CD8-positive, alpha-beta memory T cell (primary cell): ENCODE measurements at places on chromosomes 4 and X.
A peak's percentile ranks its signal among the peaks of the same experiment; 100 is the strongest.

- no peaks in the 10 kb centered on the region for H3K36me3 ChIP-seq
- H3K4me1 ChIP-seq = peaks cover 8% of the 10 kb centered on the region
- DNase-seq = no peak
- no peak overlapping the region for H3K4me3 ChIP-seq
- H3K27ac ChIP-seq = no peak overlapping the region
Observed at GRCh38 chrX:329291-329910, 10.8 kb upstream of the GTPBP6 start.

- no peak for DNase-seq
- no peaks in the 10 kb centered on the region for H3K36me3 ChIP-seq
- no peak overlapping the region for H3K4me3 ChIP-seq
- no peak overlapping the region for H3K27ac ChIP-seq
Observed at GRCh38 chr4:112143781-112144180, 1.5 kb upstream of the FAM241A start.

- H3K4me1 ChIP-seq = no peaks in the 10 kb centered on the region
- H3K27ac ChIP-seq = no peak overlapping the region
- DNase-seq = no peak
- H3K27me3 ChIP-seq = no peaks in the 10 kb centered on the region
Observed at GRCh38 chr4:127606823-127607222, 25.9 kb upstream of the INTU start.

- H3K4me1 ChIP-seq = no peaks in the 10 kb centered on the region
- no peak for DNase-seq
- no peaks in the 10 kb centered on the region for H3K27me3 ChIP-seq
- H3K27ac ChIP-seq = no peak overlapping the region
Observed at GRCh38 chrX:37420756-37421155, 71.6 kb downstream of the PRRG1 start.

- no peaks in the 10 kb centered on the region for H3K27me3 ChIP-seq
- no peak for DNase-seq
- no peaks in the 10 kb centered on the region for H3K36me3 ChIP-seq
- no peak overlapping the region for H3K27ac ChIP-seq
- no peaks in the 10 kb centered on the region for H3K4me1 ChIP-seq
- H3K4me3 ChIP-seq = no peak overlapping the region
Observed at GRCh38 chr4:138951764-138952163, 63.8 kb upstream of the NOCT start.

DNA sequence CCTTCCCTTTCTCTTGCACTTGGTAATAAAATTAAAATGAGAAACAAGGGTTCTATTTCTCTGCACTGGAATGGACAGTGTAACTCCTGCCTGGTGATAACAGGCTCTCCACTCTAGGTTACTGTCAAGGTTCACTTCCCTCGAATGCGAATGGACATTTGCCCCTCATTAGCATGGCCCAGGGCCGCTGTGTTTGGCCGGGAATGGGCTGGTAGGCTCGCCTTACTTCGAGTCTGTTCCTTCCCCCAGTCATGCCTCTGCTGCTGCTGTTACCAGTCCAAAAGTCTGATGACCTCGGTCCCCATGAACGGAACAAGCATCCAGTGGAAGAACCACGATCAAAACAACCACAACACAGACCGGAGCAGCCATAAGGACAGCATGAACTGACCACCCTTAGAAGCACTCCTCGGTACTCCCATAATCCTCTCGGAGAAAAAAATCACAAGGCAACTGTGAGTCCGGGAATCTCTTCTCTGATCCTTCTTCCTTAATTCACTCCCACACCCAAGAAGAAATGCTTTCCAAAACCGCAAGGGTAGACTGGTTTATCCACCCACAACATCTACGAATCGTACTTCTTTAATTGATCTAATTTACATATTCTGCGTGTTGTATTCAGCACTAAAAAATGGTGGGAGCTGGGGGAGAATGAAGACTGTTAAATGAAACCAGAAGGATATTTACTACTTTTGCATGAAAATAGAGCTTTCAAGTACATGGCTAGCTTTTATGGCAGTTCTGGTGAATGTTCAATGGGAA is 61.5 kb downstream of the EDNRA start:
- DNase-seq = no peak
- H3K4me1 ChIP-seq = no peaks in the 10 kb centered on the region
- no peak overlapping the region for H3K4me3 ChIP-seq
- no peaks in the 10 kb centered on the region for H3K36me3 ChIP-seq

GRCh38 chr4:128288689-128289106 is 1.1 kb upstream of the PGRMC2 start:
- H3K27me3 ChIP-seq = no peaks in the 10 kb centered on the region
- H3K36me3 ChIP-seq = no peaks in the 10 kb centered on the region
- peaks cover 24% of the 10 kb centered on the region for H3K4me1 ChIP-seq

- H3K27ac ChIP-seq = no peak overlapping the region
- no peak for DNase-seq
- H3K36me3 ChIP-seq = no peaks in the 10 kb centered on the region
- peaks cover under 1% of the 10 kb centered on the region for H3K27me3 ChIP-seq
Observed at GRCh38 chr4:75844151-75844662, 58.0 kb downstream of the PPEF2 start.

DNA sequence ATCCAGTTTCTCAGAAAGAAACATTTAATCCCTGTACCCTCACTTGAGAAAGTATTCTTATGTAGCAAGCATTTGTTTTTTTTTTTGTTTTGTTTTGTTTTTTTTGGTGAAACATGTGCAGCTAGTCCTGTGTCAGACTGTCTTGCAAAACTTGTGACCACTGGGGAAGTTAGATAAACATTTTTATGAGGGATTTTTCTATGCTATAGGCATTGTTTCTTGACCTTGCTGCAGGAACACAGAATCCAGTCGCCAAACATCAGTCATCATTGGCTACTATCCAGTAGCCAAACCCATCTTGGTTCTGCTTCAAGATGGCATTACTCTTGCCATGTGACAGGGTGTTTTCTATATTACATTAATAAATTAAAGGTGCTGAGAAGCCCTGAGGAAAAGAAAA is 7.7 kb upstream of the MAPK10 start:
- no peaks in the 10 kb centered on the region for H3K4me1 ChIP-seq
- no peaks in the 10 kb centered on the region for H3K27me3 ChIP-seq
- DNase-seq = no peak
- no peak overlapping the region for H3K4me3 ChIP-seq

DNA sequence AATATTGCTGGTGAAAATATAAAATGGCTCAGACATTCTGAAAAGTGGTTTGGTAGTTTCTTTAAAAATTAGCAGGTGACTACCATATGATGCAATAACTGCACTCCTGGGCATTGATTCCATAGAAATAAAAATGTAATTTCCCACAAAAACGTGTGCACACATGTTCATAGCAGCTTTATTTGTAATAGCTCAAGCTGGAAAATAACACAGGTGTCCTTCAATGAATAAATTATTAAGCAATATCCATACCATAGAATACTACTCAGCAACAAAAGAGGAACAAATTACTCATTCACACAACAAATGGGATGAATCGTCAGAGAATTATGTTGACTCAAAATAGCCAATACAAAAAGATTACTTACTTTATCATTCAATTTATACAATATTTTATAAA is 893.7 kb upstream of the SLIT2 start:
- H3K27me3 ChIP-seq = no peaks in the 10 kb centered on the region
- no peak overlapping the region for H3K4me3 ChIP-seq
- H3K36me3 ChIP-seq = no peaks in the 10 kb centered on the region
- DNase-seq = no peak
- no peak overlapping the region for H3K27ac ChIP-seq

DNA sequence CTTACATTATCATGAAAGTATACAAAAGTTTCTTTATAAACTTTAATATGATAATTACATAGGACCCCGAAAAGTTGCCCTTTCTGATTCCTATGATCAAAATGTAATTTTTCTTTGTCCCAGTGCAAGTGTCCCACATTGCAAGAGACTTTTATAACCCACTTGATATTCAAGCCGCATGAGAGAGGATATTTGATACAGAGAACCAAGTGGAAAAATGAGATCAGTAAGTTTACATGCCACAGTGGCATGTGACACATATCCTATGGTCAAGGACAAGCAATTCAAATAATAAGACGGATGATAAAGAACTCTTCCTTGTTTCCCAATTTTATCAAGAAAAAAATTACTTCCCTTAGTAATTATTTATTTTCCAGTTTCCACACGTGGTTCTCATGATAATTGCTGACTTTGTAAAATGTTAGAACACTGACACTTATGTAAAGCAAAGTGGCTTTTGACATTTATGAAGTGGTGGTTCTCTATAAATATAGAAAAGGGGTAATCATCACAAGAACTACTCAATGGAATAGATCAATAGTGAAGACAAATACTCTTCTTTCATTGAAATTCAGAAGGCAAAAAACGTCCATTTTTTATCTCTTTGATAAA is 273.7 kb upstream of the NOCT start:
- no peak overlapping the region for H3K27ac ChIP-seq
- no peaks in the 10 kb centered on the region for H3K4me1 ChIP-seq
- DNase-seq = no peak
- H3K27me3 ChIP-seq = no peaks in the 10 kb centered on the region
- no peaks in the 10 kb centered on the region for H3K36me3 ChIP-seq
- no peak overlapping the region for H3K4me3 ChIP-seq

GRCh38 chrX:19343085-19343534 is 617 bp upstream of the PDHA1 start:
- H3K4me1 ChIP-seq = peaks cover 7% of the 10 kb centered on the region
- no peaks in the 10 kb centered on the region for H3K27me3 ChIP-seq
- DNase-seq = no peak
- no peaks in the 10 kb centered on the region for H3K36me3 ChIP-seq

- no peak overlapping the region for H3K27ac ChIP-seq
- H3K4me3 ChIP-seq = no peak overlapping the region
- no peak for DNase-seq
- H3K36me3 ChIP-seq = no peaks in the 10 kb centered on the region
- H3K27me3 ChIP-seq = no peaks in the 10 kb centered on the region
Observed at GRCh38 chr4:153420361-153420760, 45.8 kb upstream of the TMEM131L start.

DNA sequence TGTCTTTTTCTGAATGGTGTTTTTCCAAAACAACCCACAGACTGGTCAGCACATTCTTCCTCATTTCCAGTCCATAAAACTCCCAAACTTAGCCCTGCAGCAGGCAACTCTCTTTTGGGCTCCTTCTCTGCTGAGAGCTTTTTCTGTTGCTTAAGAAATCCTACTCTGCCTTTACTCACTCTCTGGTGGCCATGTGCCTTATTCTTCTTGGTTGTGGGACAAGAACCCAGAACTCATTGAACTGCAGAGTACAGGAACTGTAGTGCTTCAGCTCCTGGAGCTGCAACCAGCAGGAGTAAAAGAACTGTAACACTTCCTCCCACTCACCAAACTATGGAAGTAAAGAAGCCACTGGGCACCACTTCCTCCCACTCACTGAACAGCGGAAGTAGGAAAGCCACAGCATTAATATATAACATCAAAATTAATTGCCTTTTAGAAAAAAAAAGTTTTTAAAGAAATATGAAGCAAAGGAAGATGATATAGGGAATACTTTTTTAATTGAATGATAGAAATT is 864.1 kb upstream of the PCDH10 start:
- no peaks in the 10 kb centered on the region for H3K27me3 ChIP-seq
- no peaks in the 10 kb centered on the region for H3K4me1 ChIP-seq
- no peak overlapping the region for H3K27ac ChIP-seq
- H3K4me3 ChIP-seq = no peak overlapping the region
- no peak for DNase-seq

DNA sequence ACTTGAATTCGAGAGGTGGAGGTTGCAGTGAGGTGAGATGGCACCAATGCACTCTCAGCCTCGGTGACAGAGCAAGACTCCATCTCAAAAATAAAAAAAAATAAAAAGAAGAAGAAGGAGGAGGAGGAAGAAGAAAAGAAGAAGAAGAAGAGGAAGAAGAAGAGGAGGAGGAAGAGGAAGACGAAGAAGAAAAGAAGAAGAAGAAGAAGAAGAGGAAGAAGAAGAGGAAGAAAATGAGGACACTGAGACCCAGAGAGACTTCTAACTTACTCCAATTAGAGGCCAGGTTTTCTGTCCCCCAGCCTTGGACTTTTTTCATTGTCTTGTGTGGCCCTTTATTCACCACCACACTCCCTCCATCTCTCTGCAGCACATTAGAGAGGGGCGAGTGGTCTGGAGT is 70.7 kb downstream of the ATG4A start:
- H3K4me1 ChIP-seq = no peaks in the 10 kb centered on the region
- no peak overlapping the region for H3K4me3 ChIP-seq
- no peaks in the 10 kb centered on the region for H3K36me3 ChIP-seq
- no peak for DNase-seq
- no peaks in the 10 kb centered on the region for H3K27me3 ChIP-seq

DNA sequence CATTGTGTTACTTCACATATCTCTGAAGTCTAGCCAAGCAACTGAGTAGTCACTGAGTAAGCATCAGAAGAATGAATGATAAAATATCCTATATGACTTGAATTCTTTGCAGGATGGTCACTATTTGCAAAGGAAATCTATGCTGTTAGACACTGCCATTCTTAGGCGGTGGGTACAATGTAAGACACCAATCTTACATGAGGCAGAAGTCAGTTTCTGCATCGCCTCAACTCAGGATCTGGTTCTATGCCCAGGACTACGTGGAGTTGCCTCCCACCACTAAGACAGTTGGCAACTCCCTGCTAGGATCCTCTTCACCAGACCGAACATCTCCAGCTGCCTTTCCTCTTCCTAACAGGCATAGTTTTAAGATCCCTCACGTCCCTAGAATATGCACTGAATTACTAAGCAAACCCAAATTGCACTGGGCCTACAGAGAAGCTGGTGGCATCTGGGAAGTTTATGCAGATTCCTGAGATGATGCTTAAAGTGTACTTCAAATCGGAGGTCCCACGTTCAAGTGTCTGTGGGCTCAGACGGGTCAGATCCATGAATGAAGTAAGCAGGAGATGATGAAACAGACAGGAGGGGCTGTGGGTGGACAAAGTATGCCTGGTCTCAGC is 45.6 kb downstream of the SEL1L3 start:
- H3K27ac ChIP-seq = no peak overlapping the region
- H3K4me3 ChIP-seq = no peak overlapping the region
- DNase-seq = no peak

DNA sequence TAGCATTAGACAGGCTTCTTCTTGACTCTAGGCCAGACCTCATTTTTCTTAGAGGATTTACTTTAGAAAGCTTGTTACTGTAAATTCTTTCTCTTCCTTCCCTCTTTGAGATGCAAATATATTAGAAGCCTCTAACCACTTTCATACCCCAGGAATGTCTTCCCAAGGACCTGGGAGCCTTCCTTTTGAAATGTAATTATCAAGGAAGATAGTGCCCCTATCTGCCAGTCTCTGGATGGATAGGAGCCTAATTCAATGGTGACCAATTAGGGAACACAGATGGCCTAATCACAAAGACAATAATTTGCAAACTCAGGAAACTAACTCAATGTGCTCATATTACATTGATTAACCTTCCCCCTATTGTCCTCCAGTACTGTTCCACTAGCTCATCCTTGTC is 145.6 kb upstream of the DCAF8L1 start:
- no peaks in the 10 kb centered on the region for H3K27me3 ChIP-seq
- no peaks in the 10 kb centered on the region for H3K4me1 ChIP-seq
- H3K27ac ChIP-seq = no peak overlapping the region
- H3K36me3 ChIP-seq = no peaks in the 10 kb centered on the region

- H3K36me3 ChIP-seq = no peaks in the 10 kb centered on the region
- peak within 1 kb of the TSS; percentile 15 for H3K4me3 ChIP-seq
- H3K27ac ChIP-seq = no peak within 1 kb of the TSS
Observed at GRCh38 chrX:118726887-118727685, at the start of gene IL13RA1. Gene IL13RA1 (plus strand): TSS chrX:118727606. CDS start chrX:118727639, 33 bp downstream.

- no peaks in the 10 kb centered on the region for H3K4me1 ChIP-seq
- H3K27ac ChIP-seq = no peak overlapping the region
- H3K4me3 ChIP-seq = no peak overlapping the region
- H3K36me3 ChIP-seq = no peaks in the 10 kb centered on the region
- H3K27me3 ChIP-seq = no peaks in the 10 kb centered on the region
Observed at GRCh38 chrX:75483933-75484332, 38.9 kb downstream of the ZDHHC15 start.
